Kidney (tissue), 22 donors: ENCODE measurements at places on chromosomes 1 and 21. TPM values are rescaled to one million over a fixed set of nuclear protein-coding genes. Genes with fewer than 3 reads are reported as not detected.
A peak's percentile ranks its signal among the peaks of the same experiment; 100 is the strongest.

Gene G0S2
- 15.5 TPM for total RNA-seq

DNA sequence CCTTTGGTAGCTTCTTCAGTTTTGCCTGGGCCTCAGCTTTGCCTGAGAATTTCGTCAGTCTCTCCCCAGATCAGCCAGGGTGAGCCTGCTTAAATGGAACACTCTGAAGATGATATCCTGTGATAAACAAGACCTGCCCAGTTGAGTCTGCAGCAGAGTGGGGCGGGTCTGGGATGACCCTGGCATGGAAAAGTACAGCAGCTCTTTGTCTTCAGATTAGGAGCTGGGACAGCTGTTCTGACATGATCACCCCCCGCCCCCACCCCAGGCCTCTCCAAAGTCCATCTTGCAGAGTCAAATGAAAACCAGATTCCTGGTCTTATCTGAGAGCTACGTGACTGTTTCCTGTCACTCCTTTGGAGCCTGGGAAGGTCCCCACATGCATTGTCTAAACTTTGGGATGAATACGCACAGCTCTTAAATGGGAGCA lies 2.2 kb upstream of the TMEM51 start:
- no peak for DNase-seq
- H3K36me3 ChIP-seq: no peaks in the 10 kb centered on the region
- no peak overlapping the region for H3K4me3 ChIP-seq
- no peaks in the 10 kb centered on the region for H3K4me1 ChIP-seq
- no peak overlapping the region for H3K27ac ChIP-seq
- H3K27me3 ChIP-seq: no peaks in the 10 kb centered on the region

DNA sequence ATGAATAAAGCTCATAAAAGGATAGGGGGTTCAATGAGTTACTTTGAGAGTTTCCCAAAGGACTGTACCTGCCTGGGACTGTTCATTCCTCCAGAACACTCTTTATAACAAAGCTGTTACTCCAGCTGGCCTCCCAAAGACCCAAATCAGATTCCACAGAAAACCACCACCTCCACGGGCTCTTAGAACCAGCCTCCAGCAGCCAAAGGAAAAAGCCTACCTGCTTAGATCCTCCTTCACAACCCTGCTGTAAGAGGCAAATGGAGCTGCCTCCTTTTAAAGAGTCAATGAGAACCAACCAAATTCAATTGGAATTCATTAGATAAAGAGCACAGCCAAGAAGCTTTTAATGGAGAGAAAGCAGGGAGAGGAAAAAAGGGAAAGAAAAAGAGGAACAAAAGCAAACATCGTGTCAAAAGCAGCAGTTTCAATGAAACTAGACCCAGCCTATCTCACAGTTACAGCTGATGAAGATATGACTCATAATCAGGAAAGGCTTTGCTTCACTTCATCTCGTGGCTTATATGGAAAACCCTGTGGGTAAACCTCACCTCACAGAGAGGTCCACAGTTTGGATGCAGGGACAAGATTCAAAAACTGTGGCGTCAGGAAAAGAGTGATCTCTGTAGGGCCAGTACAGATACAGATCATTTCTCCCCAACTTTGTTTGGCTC lies 27.8 kb upstream of the FMO4 start:
- DNase-seq: no peak
- H3K27me3 ChIP-seq: no peaks in the 10 kb centered on the region
- no peak overlapping the region for H3K4me3 ChIP-seq
- H3K4me1 ChIP-seq: peaks cover 8% of the 10 kb centered on the region
- no peaks in the 10 kb centered on the region for H3K36me3 ChIP-seq

Gene AZIN2
- 4.9 TPM for total RNA-seq

DNA sequence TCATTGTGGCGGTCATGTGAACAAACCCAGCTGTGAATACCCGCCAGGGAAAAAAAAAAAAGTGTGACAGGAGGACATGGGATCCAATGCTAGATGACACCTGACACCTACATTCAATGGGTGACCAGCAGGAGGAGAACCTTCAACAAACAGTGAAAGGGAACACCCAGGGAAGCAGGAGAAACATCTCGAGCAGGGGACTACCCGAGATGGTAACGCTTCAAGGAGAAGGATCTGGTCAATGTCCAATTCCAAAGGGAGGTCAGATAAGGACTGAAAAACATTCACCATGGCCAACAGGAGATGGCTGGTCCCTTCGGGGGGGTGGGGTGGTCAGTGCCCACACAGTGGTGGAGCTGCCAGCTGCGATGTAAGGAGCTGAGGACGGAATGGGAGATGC lies 46.3 kb downstream of the PTPN14 start:
- no peaks in the 10 kb centered on the region for H3K36me3 ChIP-seq
- H3K27ac ChIP-seq: no peak overlapping the region
- no peaks in the 10 kb centered on the region for H3K4me1 ChIP-seq
- peak; percentile 30 for DNase-seq

DNA sequence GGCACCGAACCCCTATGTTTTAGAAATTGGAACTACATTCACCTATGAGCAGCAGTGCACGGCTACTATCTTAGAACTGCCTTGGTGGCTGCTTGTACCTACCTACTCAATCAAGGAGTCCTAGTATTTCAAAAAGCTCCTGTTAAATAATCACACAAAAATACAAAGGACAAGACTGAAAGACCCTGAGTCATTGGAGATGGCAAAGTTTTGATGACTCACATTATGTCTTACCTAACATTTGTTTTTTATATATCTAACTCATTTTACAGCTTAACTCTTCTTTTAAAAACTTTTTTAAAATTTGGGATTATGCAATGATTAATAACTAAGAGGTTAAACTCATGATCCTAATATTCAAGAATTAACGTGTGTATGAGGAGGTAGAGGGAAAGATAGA lies 1206.0 kb upstream of the TMPRSS15 start:
- no peaks in the 10 kb centered on the region for H3K36me3 ChIP-seq
- no peak for DNase-seq
- H3K27me3 ChIP-seq: no peaks in the 10 kb centered on the region
- H3K4me1 ChIP-seq: no peaks in the 10 kb centered on the region
- H3K27ac ChIP-seq: no peak overlapping the region

- H3K4me1 ChIP-seq: peaks cover 8% of the 10 kb centered on the region
- no peak for DNase-seq
- no peak overlapping the region for H3K27ac ChIP-seq
- H3K4me3 ChIP-seq: no peak overlapping the region
- no peaks in the 10 kb centered on the region for H3K36me3 ChIP-seq
- H3K27me3 ChIP-seq: no peaks in the 10 kb centered on the region
Observed at GRCh38 chr21:43868461-43868860, 3.4 kb downstream of the AGPAT3 start.

- H3K4me3 ChIP-seq: peak overlapping the region; percentile 63
- no peaks in the 10 kb centered on the region for H3K27me3 ChIP-seq
- H3K4me1 ChIP-seq: no peaks in the 10 kb centered on the region
- peak; percentile 78 for DNase-seq
- H3K36me3 ChIP-seq: no peaks in the 10 kb centered on the region
- H3K27ac ChIP-seq: no peak overlapping the region
Observed at GRCh38 chr1:236395230-236395946, 1.3 kb downstream of the EDARADD start.

Gene NBPF19
- 20.6 TPM for total RNA-seq

DNA sequence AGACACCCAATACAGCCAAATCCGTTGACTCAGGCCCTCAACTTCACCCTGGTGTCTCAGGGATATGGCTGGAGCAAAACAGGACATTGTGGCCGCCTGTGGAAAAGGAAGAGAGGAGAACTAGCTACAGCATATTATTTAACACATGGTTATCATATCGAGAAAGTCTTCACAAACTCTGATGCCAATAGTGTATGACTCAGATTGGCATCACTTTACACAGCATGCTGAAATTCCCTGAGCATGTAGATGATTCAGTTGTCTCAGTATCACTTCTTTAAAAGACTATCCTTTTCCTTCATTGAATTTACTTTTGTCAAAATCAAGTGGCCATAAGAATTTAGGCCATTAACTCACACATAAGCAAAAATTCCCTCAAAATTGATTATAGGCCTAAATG lies 20.1 kb downstream of the HSD3B2 start:
- DNase-seq: no peak
- no peaks in the 10 kb centered on the region for H3K27me3 ChIP-seq
- H3K4me3 ChIP-seq: no peak overlapping the region
- no peak overlapping the region for H3K27ac ChIP-seq

DNA sequence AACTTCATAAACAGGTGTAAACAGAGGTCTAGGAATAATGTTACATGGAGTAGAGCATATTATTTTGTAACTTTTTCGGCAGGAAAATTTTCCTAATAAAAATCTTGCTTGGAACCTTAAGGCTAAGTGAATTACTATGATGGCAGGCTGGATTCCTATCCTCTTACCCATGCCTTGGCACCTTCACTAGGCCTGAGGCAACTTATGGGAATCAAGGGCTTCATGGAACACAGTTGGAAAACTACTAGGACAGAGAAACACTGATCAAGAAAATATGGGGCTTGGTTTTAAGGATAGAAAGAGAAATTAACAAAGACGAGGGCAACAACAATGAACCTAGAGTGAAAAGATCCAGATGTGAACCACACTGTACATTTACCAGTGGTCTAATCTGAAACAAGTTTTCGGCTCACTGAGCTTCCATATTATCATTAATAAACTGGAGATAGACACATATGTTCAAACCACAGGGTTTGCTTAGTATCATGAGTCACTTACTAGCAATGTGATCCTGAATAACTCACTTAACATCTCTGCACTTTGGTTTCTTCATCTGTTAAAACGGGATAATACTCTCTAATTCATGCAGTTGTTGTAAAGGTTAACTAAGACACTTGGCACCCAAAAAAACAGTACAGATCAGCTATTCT lies 68.5 kb downstream of the GPATCH2 start:
- H3K27ac ChIP-seq: no peak overlapping the region
- no peaks in the 10 kb centered on the region for H3K36me3 ChIP-seq
- no peaks in the 10 kb centered on the region for H3K27me3 ChIP-seq
- H3K4me3 ChIP-seq: no peak overlapping the region

DNA sequence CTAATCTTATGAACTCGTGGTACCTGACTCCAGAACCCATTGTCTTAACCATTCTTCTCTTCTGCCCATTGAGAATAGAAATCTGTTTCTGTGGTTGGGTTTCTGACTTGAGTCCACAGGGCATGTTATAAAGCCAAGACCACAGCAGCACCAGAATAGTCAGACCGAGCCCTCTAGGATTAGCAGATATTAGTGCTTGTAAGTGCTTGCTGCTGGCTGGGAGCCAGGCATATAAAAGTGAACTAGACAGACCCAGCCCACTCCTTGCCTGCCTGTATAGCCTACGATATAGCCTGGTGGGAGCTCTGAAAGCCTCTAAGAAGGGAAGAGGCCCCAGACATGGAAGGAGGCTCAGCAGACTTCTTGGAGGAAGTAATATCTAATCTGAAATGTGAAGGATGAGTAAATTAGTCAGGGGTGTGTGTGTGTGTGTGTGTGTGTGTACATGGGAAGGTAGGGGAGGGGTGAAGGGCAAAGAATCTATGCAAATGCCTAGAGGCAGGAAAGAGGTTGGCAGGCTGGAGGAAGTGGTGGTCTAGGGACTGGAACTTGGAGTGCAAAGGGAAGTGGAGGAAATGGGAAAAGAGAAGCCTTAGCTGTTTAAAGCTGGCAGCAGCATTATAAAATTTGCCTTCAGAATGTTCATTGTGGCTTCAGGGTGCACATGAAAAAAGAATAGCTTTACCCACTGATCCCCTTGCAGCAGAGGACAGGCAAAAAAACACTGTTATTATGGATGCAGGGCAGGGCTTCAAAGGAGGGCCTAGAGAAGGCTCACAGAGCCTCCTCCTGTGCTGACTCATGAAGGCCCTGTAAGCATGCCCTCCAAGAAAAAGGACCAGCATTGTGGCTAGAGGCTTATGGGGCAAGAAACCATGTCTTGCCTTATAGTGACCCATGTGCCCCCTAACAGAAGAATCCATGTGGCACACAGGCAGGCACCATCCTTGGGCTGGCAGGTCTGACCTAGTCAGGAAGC lies 169.2 kb downstream of the LMX1A start:
- no peak for DNase-seq
- H3K36me3 ChIP-seq: no peaks in the 10 kb centered on the region

Gene NPR1
- 89.3 TPM for total RNA-seq

DNA sequence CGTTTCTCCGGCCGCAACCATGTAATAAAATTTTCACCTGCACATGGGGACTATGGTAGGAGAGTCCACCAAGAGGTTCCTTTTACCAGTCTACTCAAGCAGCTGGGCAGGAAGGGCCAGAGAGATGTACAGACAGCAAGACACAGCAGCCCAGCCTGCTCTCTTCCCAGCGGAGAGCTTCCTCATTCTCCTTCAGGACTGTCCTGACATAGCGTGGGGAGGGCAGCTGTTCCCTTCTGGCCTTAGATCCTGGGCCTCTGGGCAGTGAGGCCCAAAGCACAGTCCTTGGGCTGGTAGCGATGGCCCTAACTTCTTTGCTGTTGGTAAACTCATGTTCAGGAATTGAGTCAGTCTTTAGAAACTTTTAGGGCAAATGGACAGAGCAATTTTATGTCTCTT lies 89.1 kb downstream of the BCAR3 start:
- H3K27me3 ChIP-seq: no peaks in the 10 kb centered on the region
- peak; percentile 78 for DNase-seq
- H3K4me3 ChIP-seq: no peak overlapping the region
- peaks cover 10% of the 10 kb centered on the region for H3K4me1 ChIP-seq
- H3K36me3 ChIP-seq: no peaks in the 10 kb centered on the region

- peaks cover 6% of the 10 kb centered on the region for H3K4me1 ChIP-seq
- H3K27ac ChIP-seq: no peak overlapping the region
- no peaks in the 10 kb centered on the region for H3K36me3 ChIP-seq
- no peak overlapping the region for H3K4me3 ChIP-seq
- DNase-seq: no peak
Observed at GRCh38 chr1:218415726-218416125, 70.6 kb downstream of the TGFB2 start.

Gene CREG1
- 91.2 TPM for total RNA-seq

Gene BTBD19
- 16.5 TPM for total RNA-seq

Gene SPATA46
- not detected for total RNA-seq

- H3K4me1 ChIP-seq: no peaks in the 10 kb centered on the region
- H3K27me3 ChIP-seq: no peaks in the 10 kb centered on the region
- no peak overlapping the region for H3K27ac ChIP-seq
- no peak for DNase-seq
Observed at GRCh38 chr1:169853341-169853740, 40.4 kb downstream of the SCYL3 start.
